Activated CD4-positive, alpha-beta T cell treated with anti-CD3 and anti-CD28 coated beads, Interleukin-2, amount 50 U/mL, for 4 hours (primary cell): ENCODE measurements at places on chromosomes 13 and 19.

GRCh38 chr13:84443463-84443862 is 561.2 kb upstream of the SLITRK1 start:
- no peak for DNase-seq

- DNase-seq: no peak
These were observed 379.9 kb downstream of the LIG4 start for GRCh38 chr13:107835339-107836018.

- no peak for DNase-seq
These were observed 21.8 kb downstream of the TSKS start for GRCh38 chr19:49741210-49741844.

- DNase-seq: no peak
These were observed 398.9 kb upstream of the ZNF507 start for GRCh38 chr19:31946491-31946890.

DNA sequence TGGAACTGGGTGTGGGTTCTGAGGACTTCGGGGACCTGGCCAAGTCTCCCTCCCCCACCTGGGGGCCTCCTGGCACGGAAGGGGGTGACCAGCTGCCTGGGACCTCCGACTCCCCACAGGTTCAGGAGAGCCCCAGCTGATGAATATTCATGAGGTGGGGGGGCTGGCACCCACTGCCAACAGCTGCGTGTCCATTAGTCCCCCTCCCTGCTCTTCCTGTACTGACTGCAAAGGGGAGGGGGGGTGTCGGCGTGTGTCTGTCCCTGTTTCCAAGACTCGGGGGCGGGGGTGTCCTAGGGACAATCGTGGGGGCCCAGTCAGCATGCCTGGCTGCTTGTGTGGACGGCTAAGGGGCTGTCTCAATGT is 10.6 kb upstream of the NFIX start:
- no peak for DNase-seq

DNA sequence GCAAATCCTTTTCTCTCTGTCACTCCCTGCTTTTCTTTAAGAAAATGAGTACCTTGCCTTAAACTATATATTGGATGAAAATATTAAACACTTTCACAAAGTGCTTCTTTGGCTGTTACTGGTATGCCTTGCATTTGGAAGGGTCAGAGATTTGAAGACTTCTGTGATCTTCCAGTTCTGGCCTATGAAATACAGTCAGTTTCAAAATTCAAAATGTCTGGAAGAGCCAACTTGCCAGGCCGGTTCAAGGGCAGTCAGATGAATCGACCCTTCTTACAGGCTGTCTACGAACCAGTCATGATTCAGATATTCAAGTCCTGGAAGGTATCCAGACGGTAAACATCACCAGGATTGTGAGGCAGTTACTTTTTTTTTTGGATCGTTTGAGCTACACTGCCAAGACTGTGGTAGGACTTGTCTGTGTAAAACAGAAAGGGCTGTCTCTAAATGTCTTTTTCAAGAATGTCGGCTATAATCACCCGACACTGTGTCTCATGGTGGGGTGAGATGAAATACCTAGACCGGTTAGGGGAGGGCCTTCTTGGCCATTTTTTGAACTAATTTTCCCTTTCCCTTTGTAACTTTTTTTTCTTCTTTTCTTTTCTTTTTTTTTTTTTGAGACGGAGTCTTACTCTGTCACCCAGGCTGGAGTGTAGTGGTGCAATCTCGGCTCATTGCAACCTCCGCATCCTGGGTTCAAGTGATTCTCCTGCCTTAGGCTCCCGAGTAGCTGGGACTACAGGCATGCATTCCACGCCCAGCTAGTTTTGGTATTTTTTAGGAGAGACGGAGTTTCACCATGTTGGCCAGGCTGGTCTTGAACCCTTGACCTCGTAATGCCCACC is 11.2 kb downstream of the ACTN4 start:
- DNase-seq: no peak

- no peak for DNase-seq
These were observed 538.3 kb downstream of the SLITRK6 start for GRCh38 chr13:85260896-85261295.

- DNase-seq: no peak
These were observed 45.7 kb downstream of the COL4A2 start for GRCh38 chr13:110352735-110353134.

- DNase-seq: no peak
These were observed 41.4 kb downstream of the GATAD2A start for GRCh38 chr19:19446655-19447437.

DNA sequence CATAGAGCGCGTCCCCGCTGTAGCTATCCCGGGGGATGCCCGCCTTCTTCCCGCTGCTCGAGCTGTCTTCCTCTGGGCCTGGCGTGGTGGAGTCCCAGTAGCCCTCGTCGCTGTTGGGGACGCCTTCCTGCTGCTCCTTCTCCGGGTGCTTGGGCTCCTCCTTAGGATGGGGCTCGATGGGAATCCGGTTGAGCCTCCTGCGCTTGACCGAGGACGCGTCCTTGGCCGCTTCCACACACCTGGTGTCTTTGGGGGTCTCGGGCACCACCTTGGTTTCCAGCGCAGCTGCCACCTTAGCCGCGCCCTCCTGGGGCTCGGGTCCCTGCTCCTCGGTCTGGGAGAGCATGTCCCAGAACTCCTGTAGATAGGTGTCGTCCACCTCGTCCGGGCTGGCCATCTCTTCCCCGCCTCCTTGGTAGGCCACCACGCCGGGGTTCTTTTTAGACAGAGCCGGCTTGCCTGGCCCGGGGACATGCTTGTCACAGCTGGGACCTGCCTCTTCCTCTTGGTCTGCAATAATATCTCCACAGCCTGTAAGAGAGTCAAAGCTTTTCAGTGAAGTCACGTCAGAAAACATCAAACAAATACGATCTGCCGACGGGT is 2.0 kb downstream of the AMER2 start:
- DNase-seq: no peak
